Type B pancreatic cell (in vitro differentiated cells): ENCODE measurements at places on chromosomes 16 and 17. TPM values are rescaled to one million over a fixed set of nuclear protein-coding genes. Genes with fewer than 3 reads are reported as not detected.

PMM2 gene
- total RNA-seq: 35.5 and 64.3 TPM in 2 replicates

- H3K27me3 ChIP-seq: no peaks in the 10 kb centered on the region
- no peak overlapping the region for H3K27ac ChIP-seq
- no peak overlapping the region for H3K4me3 ChIP-seq
- H3K4me1 ChIP-seq: peaks cover 4% of the 10 kb centered on the region
These were observed 113.2 kb downstream of the PHKB start for GRCh38 chr16:47574091-47575054.

DNA sequence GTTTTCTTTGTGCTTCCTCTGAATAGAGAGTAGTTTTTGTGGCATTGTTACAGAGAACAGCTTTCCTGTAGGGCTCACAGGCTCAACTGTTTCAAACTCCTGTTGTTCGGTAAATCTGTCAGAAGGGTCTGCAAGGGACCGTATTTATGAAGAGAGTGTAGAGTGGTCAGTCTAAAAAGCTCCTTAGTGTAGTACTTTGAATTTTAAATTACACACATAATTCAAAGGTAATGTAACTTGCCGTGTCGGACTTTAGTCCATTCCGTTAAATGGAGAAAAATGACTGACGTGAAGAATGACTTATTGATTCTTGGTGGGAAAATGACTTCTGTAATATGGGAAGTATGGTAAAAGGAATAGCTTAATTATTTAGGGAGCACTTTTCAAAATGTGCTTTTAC lies 190.9 kb downstream of the WWOX start:
- peaks cover 6% of the 10 kb centered on the region for H3K36me3 ChIP-seq
- H3K4me3 ChIP-seq: peak overlapping the region; percentile 15
- peak overlapping the region; percentile 2 for H3K27ac ChIP-seq
- H3K4me1 ChIP-seq: peaks cover 44% of the 10 kb centered on the region
- DNase-seq: no peak
- no peaks in the 10 kb centered on the region for H3K27me3 ChIP-seq

ACSM2A gene
- 0.14 and 1.8 TPM in 2 replicates for total RNA-seq

DNA sequence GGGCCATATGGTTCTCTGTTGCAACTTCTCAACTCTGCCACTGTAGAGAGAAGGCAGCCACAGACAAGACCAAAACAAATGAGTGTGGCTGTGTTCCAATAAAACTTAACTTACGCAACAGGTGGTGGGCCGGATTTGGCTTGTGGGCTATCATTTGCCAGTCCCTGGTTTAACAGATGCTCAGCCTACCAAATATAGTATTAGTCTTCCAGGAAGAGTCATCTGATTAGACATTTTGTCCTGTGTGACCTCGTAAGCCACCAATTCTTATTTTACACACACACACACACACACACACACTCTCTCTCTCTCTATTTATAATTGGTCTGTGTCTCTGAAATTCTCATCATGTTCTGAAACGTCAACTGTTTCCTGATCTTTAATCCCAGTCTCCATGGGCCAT lies 245.9 kb downstream of the XYLT1 start:
- H3K27ac ChIP-seq: no peak overlapping the region
- peaks cover 5% of the 10 kb centered on the region for H3K36me3 ChIP-seq
- peaks cover 24% of the 10 kb centered on the region for H3K4me1 ChIP-seq
- DNase-seq: no peak
